ENCODE measurements at places on chromosomes 5 and 9.

GRCh38 chr5:111367115-111367514 lies 142.9 kb downstream of the CAMK4 start:
- no peak for DNase-seq
- H3K36me3 ChIP-seq = no peaks in the 10 kb centered on the region
- H3K27me3 ChIP-seq = no peaks in the 10 kb centered on the region
- no peak overlapping the region for H3K27ac ChIP-seq

DNA sequence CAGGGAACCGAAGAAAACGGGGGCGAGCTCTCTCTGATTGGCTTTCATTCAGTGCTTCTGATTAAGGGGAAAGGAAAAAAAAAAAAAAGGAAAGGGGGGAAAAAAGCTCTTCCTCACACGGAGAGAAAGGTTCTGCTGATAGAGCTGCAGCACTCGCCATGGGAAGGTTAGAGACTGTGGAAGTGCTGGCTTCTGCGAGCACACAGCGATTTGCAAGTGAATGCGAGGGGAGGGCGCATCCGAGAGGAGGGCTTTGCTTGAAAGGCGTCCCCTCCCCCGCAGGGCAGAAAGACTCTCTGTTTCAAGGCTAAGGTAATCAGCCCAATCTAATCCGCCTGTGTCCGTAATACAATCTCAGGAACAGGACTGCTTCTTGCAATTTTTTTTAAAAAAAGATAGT lies at the start of gene CDH10:
TSS of gene CDH10 (minus strand) at position 218 of the 400 bp plus-strand sequence. CDS start 51,488 bp downstream, outside the sequence.
- no peak within 1 kb of the TSS for H3K27ac ChIP-seq
- no peaks in the 10 kb centered on the region for H3K27me3 ChIP-seq
- H3K4me1 ChIP-seq = no peaks in the 10 kb centered on the region

DNA sequence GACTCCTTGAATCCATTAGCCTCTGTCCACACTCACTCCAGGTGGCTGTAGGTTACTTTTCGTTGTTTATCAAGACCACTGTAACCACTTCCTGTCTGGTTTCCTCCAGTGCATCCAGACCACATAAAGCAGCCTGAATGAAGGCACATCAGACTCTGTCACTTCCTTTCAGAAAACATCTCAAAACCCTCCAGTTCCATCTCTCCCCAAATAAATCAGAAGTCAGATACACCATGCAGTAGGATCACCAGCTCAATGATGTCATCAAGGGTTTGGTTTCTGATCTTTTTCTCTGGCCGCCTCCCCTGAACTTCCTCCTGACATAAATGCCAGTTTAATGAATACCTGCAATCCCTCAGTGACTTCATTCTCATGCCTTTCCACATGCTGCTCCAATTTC lies 161.2 kb downstream of the ZNF462 start:
- peaks cover 6% of the 10 kb centered on the region for H3K4me1 ChIP-seq
- H3K27ac ChIP-seq = no peak overlapping the region
- no peaks in the 10 kb centered on the region for H3K36me3 ChIP-seq
- DNase-seq = no peak
- H3K27me3 ChIP-seq = peaks cover 6% of the 10 kb centered on the region
- no peak overlapping the region for H3K4me3 ChIP-seq

DNA sequence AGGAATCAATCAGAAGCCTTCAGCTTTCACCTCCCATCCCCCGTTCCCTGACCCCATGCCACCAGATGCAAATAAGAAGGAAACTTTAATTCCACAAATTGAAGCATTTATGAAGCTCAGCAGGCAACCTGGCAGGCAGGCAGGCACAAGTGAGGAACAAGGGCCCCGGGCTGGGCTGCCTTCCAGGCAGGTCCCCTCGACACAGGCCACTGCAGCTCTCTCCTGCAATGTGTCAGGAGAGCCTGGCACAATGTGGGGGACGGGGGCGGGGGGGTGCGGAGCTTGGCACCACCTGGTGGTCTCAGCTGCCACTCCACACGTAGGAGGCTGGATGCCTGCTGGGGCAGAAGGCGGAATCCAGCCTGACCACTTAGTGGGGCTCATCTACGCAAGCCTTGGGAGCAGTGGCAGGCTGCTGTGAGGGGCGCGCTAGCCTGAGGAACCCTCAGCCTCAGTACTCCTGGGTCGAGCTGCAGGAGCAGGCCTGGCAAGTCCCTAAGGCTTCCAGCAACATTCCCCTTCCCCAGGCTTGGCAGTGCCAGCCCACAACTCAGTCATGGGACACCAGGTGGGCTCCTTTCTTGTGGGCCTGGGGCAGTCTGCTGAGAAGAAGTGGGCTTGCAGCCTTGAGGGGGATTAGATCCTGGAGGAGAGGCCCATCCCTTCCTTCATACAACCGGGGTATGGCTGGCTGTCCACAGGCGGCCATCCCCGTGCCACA lies 50.2 kb upstream of the KCNMB1 start:
- no peak overlapping the region for H3K4me3 ChIP-seq
- H3K4me1 ChIP-seq = no peaks in the 10 kb centered on the region
- H3K27ac ChIP-seq = no peak overlapping the region
- no peaks in the 10 kb centered on the region for H3K36me3 ChIP-seq
- DNase-seq = no peak
- no peaks in the 10 kb centered on the region for H3K27me3 ChIP-seq

DNA sequence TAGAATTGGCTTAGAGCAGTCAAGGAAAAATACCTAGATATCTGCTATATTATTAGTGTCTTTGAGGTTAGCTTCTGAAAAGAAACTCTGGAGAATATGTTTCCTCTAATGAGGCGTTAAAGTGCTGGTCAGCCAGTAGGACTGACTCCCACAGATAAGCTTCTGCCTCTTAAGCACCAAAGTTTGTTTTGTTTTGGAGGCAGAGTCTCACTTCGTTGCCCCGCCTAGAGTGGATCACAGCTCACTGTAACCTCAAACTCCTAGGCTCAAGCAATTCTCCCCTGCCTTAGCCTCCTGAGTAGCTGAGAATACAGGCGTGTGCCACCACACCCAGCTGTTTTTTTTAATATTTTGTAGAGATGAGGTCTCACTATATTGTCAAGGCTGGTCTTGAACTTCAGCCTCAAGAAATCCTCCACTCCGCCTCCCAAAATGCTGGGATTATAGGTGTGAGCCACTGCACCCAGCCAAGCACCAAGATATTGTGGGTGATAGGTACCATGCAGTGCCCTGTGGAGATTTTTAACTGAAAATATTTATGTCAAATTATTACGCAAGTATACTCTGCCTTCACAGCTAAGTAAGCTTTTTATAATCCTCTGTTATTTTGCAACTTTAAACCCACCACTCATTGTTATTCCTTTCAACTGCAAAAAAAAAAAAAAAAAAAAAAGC lies 24.7 kb upstream of the TMEM171 start:
- H3K36me3 ChIP-seq = no peaks in the 10 kb centered on the region
- peaks cover 2% of the 10 kb centered on the region for H3K4me1 ChIP-seq
- no peak overlapping the region for H3K4me3 ChIP-seq
- peak; percentile 23 for DNase-seq

DNA sequence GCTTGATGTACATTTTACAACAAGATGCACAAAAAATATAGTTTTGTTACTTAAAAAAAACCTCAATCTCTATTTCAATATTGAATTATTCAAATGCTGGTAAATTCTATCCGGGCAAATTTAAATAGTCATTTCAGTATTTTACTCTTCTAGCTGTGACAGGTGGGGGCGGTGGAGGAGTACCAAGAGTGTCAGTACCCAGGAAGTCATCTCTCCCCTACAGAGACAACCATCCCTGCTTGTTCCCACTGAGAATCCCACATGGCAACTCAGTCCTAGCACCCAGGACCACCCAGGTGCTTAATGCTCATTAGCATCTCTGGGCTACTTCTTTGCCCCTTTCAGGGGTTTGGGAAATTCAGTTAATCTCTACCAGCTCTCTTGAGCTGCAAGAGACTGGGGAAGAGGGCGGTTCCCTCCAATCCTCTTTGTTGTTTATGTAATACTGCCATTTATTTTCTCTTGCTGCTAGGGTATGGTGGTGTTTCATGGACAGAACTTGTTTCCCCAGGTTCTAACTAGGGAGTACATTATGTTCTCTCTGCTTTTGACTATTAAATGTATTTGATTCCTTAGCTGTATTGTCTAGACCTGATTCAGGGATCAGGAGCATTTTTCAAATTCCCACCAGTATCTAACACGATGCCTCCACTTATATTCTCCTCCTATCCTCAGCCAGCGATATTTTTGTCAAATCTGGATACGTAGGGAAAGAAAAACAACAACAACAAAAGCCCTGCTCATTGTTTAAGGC lies 122.5 kb downstream of the CDH18 start:
- H3K27me3 ChIP-seq = no peaks in the 10 kb centered on the region
- H3K4me1 ChIP-seq = no peaks in the 10 kb centered on the region
- H3K36me3 ChIP-seq = no peaks in the 10 kb centered on the region
- no peak overlapping the region for H3K27ac ChIP-seq

DNA sequence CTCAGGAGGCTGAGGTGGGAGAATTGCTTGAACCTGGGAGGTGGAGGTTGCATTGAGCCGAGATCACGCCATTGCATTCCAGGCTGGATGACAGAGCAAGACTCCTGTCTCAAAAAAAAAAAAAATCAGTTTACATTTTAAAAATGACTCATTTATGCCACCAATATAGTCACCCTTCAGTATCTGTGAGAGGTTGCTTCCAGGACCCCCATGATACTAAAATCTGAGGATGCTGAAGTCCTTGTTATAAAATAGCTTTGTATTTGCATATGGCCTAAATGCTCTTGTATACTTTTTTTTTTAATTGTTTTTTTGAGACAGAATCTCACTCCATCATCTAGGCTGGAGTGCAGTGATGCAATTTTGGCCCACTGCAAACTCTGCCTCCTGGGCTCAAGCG lies 5.8 kb downstream of the OCLN start:
- DNase-seq = peak; percentile 52
- H3K36me3 ChIP-seq = no peaks in the 10 kb centered on the region
- H3K4me1 ChIP-seq = peaks cover 16% of the 10 kb centered on the region
- peaks cover 2% of the 10 kb centered on the region for H3K27me3 ChIP-seq

DNA sequence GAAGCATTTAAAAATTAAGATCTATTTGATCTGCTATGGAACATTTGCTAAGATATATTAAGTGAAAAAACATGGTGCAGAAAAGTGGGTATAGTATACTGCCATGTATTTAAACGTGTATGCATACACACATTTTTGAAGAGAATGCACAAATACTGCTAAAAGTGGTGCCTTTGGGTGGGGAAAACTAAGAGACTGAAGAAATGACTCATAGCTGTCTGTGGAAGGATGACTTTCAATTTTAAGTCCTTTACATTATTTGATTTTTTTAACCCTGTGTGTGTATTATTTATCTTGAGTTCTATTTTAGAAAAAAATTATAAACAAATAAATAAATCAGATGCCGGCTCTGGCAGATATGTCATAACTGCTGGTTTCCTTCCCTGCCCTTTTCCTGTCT lies 120.7 kb upstream of the SLIT3 start:
- no peaks in the 10 kb centered on the region for H3K27me3 ChIP-seq
- H3K4me1 ChIP-seq = peaks cover 4% of the 10 kb centered on the region
- H3K27ac ChIP-seq = no peak overlapping the region
- H3K36me3 ChIP-seq = no peaks in the 10 kb centered on the region

- no peaks in the 10 kb centered on the region for H3K4me1 ChIP-seq
- H3K36me3 ChIP-seq = no peaks in the 10 kb centered on the region
- no peak overlapping the region for H3K27ac ChIP-seq
- H3K4me3 ChIP-seq = no peak overlapping the region
- H3K27me3 ChIP-seq = no peaks in the 10 kb centered on the region
Measured at GRCh38 chr5:82984786-82985735, 92.1 kb downstream of the TMEM167A start.

- H3K4me3 ChIP-seq = no peak overlapping the region
- H3K4me1 ChIP-seq = no peaks in the 10 kb centered on the region
- peak; percentile 32 for DNase-seq
- no peak overlapping the region for H3K27ac ChIP-seq
- H3K36me3 ChIP-seq = no peaks in the 10 kb centered on the region
Measured at GRCh38 chr9:8486095-8486494, 686.5 kb upstream of the DMAC1 start.

DNA sequence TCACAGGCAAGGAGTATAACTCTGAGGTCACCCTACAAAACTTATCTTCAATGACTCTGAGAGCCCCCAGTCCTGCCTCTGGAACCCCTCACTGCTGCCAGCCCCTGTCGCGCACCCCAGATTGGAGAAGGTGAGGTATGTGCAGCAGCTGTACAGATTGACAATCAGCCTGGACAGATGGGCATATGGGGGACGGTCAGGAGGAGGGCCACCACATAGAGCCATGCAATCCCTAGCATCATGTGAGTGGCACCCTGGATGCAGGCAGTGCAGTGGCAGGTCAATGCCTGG lies 90.1 kb downstream of the LMX1B start:
- no peak overlapping the region for H3K27ac ChIP-seq
- H3K4me3 ChIP-seq = no peak overlapping the region

GRCh38 chr5:159906943-159907342 lies 9.3 kb upstream of the ADRA1B start:
- peaks cover 4% of the 10 kb centered on the region for H3K4me1 ChIP-seq
- no peaks in the 10 kb centered on the region for H3K36me3 ChIP-seq
- no peaks in the 10 kb centered on the region for H3K27me3 ChIP-seq
- no peak overlapping the region for H3K27ac ChIP-seq
- DNase-seq = no peak
- no peak overlapping the region for H3K4me3 ChIP-seq

GRCh38 chr9:71364186-71364955 lies 242.9 kb upstream of the TRPM3 start:
- no peaks in the 10 kb centered on the region for H3K36me3 ChIP-seq
- H3K4me3 ChIP-seq = no peak overlapping the region
- H3K27ac ChIP-seq = no peak overlapping the region
- DNase-seq = no peak

DNA sequence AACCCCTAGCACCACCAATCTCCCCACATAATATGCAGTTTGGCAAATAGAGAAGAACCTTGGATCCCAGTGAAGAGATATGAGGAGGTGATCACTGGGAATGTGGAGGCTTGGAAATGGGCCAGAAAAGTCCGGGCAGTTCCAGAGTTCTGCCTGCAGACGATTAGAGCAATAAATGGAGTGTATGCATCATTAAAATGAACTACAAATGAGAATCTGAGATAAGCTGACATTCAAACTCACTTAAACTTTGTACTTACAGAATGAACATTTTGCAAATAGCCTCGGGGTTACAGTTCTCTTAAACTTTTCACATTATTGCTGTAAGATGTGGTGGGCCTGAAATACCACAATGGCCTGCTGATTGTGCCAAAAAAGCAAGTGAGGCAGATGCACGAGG lies 23.0 kb upstream of the LHFPL2 start:
- DNase-seq = peak; percentile 74
- H3K4me3 ChIP-seq = no peak overlapping the region
- no peaks in the 10 kb centered on the region for H3K36me3 ChIP-seq
- no peaks in the 10 kb centered on the region for H3K4me1 ChIP-seq
- no peaks in the 10 kb centered on the region for H3K27me3 ChIP-seq

- peaks cover 2% of the 10 kb centered on the region for H3K36me3 ChIP-seq
- H3K27ac ChIP-seq = no peak overlapping the region
- peak; percentile 36 for DNase-seq
- no peak overlapping the region for H3K4me3 ChIP-seq
- H3K4me1 ChIP-seq = peaks cover 9% of the 10 kb centered on the region
- no peaks in the 10 kb centered on the region for H3K27me3 ChIP-seq
Measured at GRCh38 chr5:139126711-139127111, 71.5 kb downstream of the SIL1 start.

Data from fibroblast of lung (primary cell).